ENCODE measurements at places on chromosomes 6 and 20. TPM values are rescaled to one million over a fixed set of nuclear protein-coding genes. Genes with fewer than 3 reads are reported as not detected.

RAD21L1 gene
- 1.0 TPM for total RNA-seq

GRCh38 chr6:143529095-143529494 lies 17.6 kb upstream of the FUCA2 start:
- H3K27me3 ChIP-seq: no peaks in the 10 kb centered on the region
- no peak overlapping the region for H3K4me3 ChIP-seq
- no peak for DNase-seq
- no peaks in the 10 kb centered on the region for H3K4me1 ChIP-seq
- H3K27ac ChIP-seq: no peak overlapping the region

DNA sequence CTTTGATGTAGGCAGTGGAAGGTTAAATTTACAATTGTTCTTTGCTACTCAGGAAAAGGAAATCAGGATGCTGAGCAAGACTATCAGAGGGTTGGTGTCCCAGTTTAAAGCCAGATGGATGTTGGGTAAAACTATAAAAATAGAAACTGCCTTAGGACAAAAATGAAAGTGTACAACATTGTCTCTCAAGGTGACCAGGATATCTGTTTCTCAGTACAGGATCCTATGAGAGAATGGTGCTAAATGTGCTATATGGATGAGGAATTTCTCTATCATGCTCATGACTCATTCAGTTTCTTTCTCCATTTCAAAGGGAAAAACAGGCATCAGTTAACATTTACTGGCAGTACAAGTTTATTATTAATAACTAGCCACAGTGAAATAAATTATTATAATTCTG lies 534.2 kb upstream of the GJE1 start:
- DNase-seq: no peak
- H3K4me1 ChIP-seq: no peaks in the 10 kb centered on the region
- no peak overlapping the region for H3K27ac ChIP-seq
- H3K27me3 ChIP-seq: no peaks in the 10 kb centered on the region
- H3K36me3 ChIP-seq: no peaks in the 10 kb centered on the region

SIGLEC1 gene
- 0.03 TPM for total RNA-seq

GRCh38 chr20:64268174-64268573 lies 12.6 kb downstream of the PCMTD2 start:
- H3K27me3 ChIP-seq: no peaks in the 10 kb centered on the region
- DNase-seq: no peak
- no peak overlapping the region for H3K4me3 ChIP-seq
- H3K27ac ChIP-seq: no peak overlapping the region
- no peaks in the 10 kb centered on the region for H3K36me3 ChIP-seq

GRCh38 chr6:145823328-145823944 lies 8.8 kb upstream of the FBXO30 start:
- no peak overlapping the region for H3K27ac ChIP-seq
- no peaks in the 10 kb centered on the region for H3K4me1 ChIP-seq
- no peaks in the 10 kb centered on the region for H3K36me3 ChIP-seq
- no peak for DNase-seq
- no peaks in the 10 kb centered on the region for H3K27me3 ChIP-seq

- peaks cover 13% of the 10 kb centered on the region for H3K4me1 ChIP-seq
- no peaks in the 10 kb centered on the region for H3K36me3 ChIP-seq
- H3K27ac ChIP-seq: no peak overlapping the region
These were observed 136.4 kb downstream of the OR2B2 start for GRCh38 chr6:27775796-27776184.

AGER gene
- total RNA-seq: 3.7 TPM

OXT gene
- total RNA-seq: not detected

RSPO4 gene
- 0.54 TPM for total RNA-seq

RFX6 gene
- not detected for total RNA-seq

PGC gene
- 0.18 TPM for total RNA-seq

- no peaks in the 10 kb centered on the region for H3K36me3 ChIP-seq
- peaks cover 7% of the 10 kb centered on the region for H3K4me1 ChIP-seq
- H3K27me3 ChIP-seq: no peaks in the 10 kb centered on the region
- DNase-seq: no peak
- no peak overlapping the region for H3K4me3 ChIP-seq
These were observed 106.1 kb downstream of the TNFAIP3 start for GRCh38 chr6:137973201-137973600.

DNA sequence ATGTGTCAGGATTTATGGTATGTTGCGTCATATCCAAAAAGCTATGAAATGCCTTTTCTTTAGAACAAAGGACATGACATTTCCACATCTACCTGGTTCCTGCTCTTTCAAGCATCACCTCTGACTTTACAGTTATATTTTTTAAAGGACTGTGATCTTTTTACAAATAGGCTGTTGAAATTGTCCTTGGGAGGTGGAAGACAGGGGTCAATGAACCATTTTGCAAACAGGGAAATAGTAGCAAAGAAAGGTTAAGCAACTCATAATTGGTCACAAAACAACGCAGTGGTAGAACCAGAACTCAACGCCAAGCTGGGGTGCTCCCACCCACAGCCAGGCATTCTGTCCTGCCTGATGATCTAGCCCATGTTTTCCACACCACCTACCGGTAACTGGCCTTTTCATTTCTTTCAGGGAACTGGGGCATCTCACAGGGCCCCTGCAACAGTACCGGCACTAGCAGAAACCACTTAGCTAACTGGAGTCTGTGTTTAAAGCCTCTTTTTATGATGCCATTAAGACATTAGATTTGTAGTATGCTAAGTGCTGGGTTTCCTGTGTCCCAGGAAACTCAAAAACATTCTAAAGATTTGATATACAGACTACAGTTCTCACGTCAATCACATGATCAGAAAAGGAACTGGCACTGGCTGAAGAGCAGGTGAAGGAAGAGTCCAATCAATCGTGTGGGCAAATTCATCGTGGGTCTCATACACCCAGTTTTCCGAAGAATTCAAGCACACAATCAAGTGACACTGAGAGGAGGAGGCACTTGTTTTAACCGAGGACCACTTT lies 13.9 kb downstream of the ZNF217 start:
- H3K4me1 ChIP-seq: peaks cover 64% of the 10 kb centered on the region
- H3K4me3 ChIP-seq: peak overlapping the region; percentile 66
- peaks cover 52% of the 10 kb centered on the region for H3K36me3 ChIP-seq

- peak overlapping the region; percentile 83 for H3K27ac ChIP-seq
- DNase-seq: no peak
- peaks cover 13% of the 10 kb centered on the region for H3K4me1 ChIP-seq
These were observed 812 bp upstream of the SMIM13 start for GRCh38 chr6:11092668-11093375.

- no peaks in the 10 kb centered on the region for H3K27me3 ChIP-seq
- no peak overlapping the region for H3K4me3 ChIP-seq
- H3K4me1 ChIP-seq: peaks cover 12% of the 10 kb centered on the region
- no peak overlapping the region for H3K27ac ChIP-seq
- H3K36me3 ChIP-seq: no peaks in the 10 kb centered on the region
These were observed 23.4 kb upstream of the PTGIS start for GRCh38 chr20:49591217-49591865.

DNA sequence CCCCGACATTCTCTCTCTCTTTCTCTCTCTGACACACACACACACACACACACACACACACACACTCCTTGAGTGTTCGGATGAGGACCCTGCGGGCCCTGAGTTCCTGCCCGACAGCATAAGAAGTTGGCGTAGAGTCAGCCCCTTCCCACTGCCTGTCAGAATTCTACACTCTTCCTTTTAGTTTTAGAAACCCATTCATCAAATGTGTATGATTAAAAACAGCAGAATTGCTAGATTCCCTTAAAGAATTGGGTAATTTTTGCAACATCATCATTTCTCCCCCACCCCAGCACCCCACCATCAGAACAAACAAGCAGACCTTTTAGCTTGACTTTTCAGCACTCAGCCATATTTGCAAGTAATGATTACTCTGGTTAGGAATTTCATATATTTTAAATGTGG lies 322.8 kb downstream of the FARS2 start:
- no peak overlapping the region for H3K27ac ChIP-seq
- H3K36me3 ChIP-seq: no peaks in the 10 kb centered on the region
- no peak overlapping the region for H3K4me3 ChIP-seq
- no peak for DNase-seq
- H3K4me1 ChIP-seq: no peaks in the 10 kb centered on the region

GRCh38 chr6:28137505-28137981 lies 4.1 kb upstream of the ZKSCAN8 start:
- peaks cover 36% of the 10 kb centered on the region for H3K4me1 ChIP-seq
- DNase-seq: no peak
- peaks cover 5% of the 10 kb centered on the region for H3K36me3 ChIP-seq

GRCh38 chr20:46070215-46070900 lies 19.4 kb downstream of the NCOA5 start:
- no peak overlapping the region for H3K27ac ChIP-seq
- no peaks in the 10 kb centered on the region for H3K27me3 ChIP-seq
- H3K36me3 ChIP-seq: peaks cover 14% of the 10 kb centered on the region
- no peaks in the 10 kb centered on the region for H3K4me1 ChIP-seq
- H3K4me3 ChIP-seq: no peak overlapping the region

METTL24 gene
- not detected for total RNA-seq

DNA sequence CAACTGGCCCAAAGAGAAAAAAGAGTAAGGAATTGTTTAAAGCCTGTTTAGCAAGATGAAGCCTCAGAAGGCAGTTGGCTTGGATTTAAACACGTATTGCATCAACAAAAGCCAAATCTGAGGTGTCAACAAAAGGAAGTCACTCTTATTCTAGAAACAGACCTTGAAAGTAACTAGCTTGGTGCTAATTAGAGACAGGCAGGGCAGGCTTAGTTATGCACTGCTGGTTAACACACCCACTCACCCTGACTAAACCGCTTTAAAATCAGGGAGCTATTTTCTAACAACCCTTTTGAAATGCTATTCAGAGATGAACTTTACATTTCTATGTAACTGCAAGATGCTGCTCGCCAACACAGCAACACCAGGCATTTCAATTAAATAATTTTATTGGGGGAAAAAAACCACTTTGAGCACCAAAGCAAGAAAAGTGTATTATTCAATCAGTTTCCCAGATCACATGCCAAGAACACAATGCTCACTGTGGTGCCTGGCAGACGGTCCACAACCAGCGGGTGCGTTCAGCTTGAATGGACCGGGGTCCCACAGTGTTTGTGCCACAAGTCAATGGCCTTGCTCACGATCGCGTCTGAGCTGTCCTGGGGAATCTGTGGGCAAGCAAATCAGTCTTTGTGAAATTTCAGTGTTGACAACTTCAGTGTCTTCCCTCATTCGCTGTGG lies 23.6 kb downstream of the TBC1D7 start:
- no peaks in the 10 kb centered on the region for H3K27me3 ChIP-seq
- no peak overlapping the region for H3K27ac ChIP-seq
- peaks cover 16% of the 10 kb centered on the region for H3K36me3 ChIP-seq
- no peaks in the 10 kb centered on the region for H3K4me1 ChIP-seq

- H3K4me1 ChIP-seq: no peaks in the 10 kb centered on the region
- H3K27me3 ChIP-seq: no peaks in the 10 kb centered on the region
- H3K36me3 ChIP-seq: no peaks in the 10 kb centered on the region
- no peak for DNase-seq
- no peak overlapping the region for H3K27ac ChIP-seq
These were observed 439.2 kb downstream of the PKHD1 start for GRCh38 chr6:51648236-51648635.

OR2J3 gene
- not detected for total RNA-seq

GRCh38 chr20:52895235-52895634 lies 76.9 kb upstream of the TSHZ2 start:
- no peaks in the 10 kb centered on the region for H3K27me3 ChIP-seq
- no peak overlapping the region for H3K4me3 ChIP-seq

- no peaks in the 10 kb centered on the region for H3K27me3 ChIP-seq
- H3K27ac ChIP-seq: no peak overlapping the region
- peaks cover 11% of the 10 kb centered on the region for H3K4me1 ChIP-seq
- no peak for DNase-seq
- H3K4me3 ChIP-seq: no peak overlapping the region
These were observed 19.8 kb downstream of the XRN2 start for GRCh38 chr20:21322921-21323331.

DNA sequence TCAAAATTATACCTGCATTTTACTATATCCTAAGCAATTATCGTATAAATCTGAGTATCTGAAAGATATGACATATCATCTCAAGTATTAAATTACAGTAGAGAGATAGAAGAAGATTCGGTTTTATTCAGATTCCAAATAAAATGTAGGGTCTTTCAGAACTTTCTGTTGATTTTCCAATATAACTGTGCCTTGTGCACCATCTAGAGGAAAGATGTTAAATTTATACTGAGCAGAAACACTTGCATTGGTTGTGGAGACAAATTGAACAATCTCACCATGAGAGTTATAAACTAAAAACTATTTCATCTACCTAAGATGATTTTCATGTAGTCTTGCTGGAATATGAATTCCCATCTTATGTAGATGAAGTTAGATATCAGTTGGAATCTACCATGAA lies 26.8 kb upstream of the HSF2 start:
- H3K27ac ChIP-seq: no peak overlapping the region
- DNase-seq: no peak
- peaks cover 2% of the 10 kb centered on the region for H3K27me3 ChIP-seq
- H3K4me3 ChIP-seq: no peak overlapping the region
- no peaks in the 10 kb centered on the region for H3K4me1 ChIP-seq

ME1 gene
- 19.7 TPM for total RNA-seq

STAU1 gene
- 103 TPM for total RNA-seq

DNA sequence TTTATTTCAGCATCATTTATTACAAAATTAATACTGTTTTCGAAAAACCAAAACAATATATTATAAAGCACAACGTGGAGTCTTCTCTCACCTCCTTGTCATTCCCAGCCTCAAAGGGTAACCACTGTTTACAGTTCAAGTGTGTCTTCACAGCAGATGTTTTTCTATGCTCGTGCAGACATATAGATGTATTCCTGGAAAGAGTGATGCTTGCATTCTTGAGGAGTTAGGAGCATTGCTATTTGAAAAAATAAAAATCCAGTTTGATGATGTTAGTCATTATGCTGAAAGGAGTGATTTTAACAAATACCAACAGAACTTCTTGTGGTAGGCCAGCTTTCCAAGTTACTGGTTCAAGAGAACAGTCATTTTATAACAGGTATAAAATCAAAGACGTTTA lies 234.9 kb downstream of the BCKDHB start:
- no peaks in the 10 kb centered on the region for H3K4me1 ChIP-seq
- H3K36me3 ChIP-seq: no peaks in the 10 kb centered on the region
- H3K4me3 ChIP-seq: no peak overlapping the region

ESR1 gene
- 0.03 TPM for total RNA-seq

DDX43 gene
- 24.9 TPM for total RNA-seq

- H3K36me3 ChIP-seq: peaks cover 17% of the 10 kb centered on the region
- no peak overlapping the region for H3K4me3 ChIP-seq
- no peak for DNase-seq
- no peaks in the 10 kb centered on the region for H3K27me3 ChIP-seq
These were observed 18.6 kb downstream of the FKBP1A start for GRCh38 chr20:1374246-1374645.
